ENCODE measurements at places on chromosomes 2 and 18. TPM values are rescaled to one million over a fixed set of nuclear protein-coding genes. Genes with fewer than 3 reads are reported as not detected.
A peak's percentile ranks its signal among the peaks of the same experiment; 100 is the strongest.

- DNase-seq, result no peak
Measured at GRCh38 chr2:118003396-118003824, 10.5 kb downstream of the CCDC93 start.

GRCh38 chr2:173649527-173650219, 295.0 kb downstream of the CDCA7 start:
- DNase-seq, result no peak

DNA sequence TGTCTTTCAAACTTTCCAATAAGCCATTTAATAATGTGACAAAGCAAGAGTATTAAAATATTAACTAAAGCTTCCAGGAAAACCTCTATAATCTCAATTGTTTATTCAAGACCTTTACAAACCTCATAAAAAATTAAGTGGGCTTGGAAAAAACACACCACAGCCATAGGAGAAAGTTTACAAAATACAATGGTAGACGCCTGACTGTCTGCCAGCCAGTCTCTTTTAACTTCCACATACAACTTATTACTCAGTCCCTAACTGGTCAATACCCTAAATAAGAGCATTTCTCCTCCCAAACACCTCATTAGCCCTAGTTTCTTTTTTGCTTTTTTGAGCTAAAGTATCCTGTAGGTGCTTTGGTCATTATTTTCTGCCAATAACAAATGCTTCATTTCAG, 247.4 kb upstream of the CYP26B1 start:
- no peak for DNase-seq

GRCh38 chr2:152534460-152535135, 182.7 kb downstream of the PRPF40A start:
- no peak for DNase-seq

DNA sequence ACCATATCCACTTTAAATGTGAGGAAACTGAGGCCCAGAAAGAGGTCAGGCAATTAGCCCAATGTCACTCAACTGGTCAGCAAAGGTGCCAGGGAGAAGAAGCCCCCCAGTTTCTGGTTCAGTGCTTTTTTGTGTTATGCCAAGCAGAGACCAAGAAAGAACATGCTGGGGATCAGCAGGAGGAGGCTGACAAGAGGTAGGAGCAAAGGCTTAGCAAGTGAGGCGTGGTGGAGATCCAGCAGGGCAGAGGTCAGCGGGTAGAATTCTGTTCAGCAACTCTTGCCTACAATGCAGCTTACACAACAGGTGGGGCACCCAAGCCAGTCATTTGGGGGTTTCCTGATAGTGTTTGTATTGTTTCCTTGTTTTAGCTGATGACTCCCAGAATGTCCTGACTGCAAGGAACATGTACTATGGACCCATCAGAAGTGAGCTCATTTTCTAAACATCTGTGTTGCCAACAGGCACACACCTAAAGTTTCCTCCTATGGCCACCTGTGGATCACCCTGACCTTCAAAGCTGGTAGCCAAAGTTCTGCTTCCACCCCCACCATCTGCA, 28.2 kb downstream of the LPIN2 start:
- no peak for DNase-seq

- no peak for DNase-seq
Measured at GRCh38 chr2:62471404-62471803, 34.6 kb downstream of the TMEM17 start.

DNA sequence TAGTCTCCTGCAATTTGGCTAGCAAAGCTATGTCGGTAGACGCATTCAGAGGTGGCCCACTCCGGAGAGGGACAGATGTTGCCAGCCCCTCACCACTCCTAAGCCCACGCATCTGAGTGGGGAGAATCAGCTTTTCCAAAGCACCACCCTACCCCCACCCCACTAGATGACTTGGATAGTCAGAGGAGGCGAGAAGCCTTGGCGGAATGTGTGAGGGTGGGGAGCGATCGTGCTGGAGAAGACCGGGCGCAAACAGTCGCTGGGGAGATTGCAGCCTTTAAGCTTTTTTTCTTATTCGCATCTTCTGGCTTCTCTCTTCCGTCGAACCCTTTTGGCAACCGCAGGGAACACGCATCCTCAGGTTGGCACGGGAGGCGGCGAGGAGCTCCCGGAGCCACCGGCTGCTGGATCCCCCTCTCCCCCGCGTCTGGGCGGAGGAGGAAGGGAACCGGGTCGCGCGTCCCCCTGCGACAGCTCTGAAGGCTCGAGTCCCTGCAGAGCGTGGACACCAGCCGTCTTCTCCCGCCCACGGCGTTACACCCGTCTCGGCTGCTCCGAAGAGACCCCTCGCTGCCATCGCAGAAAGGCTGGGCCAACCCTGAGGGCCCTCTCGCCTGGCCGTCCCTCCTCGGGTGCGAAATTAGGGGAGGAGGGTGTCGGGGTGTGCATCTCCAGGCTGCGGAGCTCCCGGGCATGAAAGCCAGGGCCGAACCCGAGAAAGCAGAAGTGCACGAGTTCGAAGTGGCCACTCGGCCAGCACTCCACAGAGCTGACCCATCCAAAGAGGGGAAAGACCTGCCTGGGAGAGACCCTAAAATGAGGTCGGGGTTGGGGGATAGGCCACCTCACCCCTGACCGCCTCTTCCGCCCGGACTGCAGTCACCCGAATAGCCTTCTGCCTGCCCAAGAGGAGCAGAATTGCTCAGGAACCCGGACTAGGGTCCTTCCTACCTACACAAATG, 12.2 kb downstream of the EVX2 start:
- no peak for DNase-seq

GRCh38 chr2:53964987-53965687, 5.7 kb downstream of the PSME4 start:
- DNase-seq, result no peak

GRCh38 chr2:241111440-241111805, 9.3 kb upstream of the MTERF4 start:
- no peak for DNase-seq

DNA sequence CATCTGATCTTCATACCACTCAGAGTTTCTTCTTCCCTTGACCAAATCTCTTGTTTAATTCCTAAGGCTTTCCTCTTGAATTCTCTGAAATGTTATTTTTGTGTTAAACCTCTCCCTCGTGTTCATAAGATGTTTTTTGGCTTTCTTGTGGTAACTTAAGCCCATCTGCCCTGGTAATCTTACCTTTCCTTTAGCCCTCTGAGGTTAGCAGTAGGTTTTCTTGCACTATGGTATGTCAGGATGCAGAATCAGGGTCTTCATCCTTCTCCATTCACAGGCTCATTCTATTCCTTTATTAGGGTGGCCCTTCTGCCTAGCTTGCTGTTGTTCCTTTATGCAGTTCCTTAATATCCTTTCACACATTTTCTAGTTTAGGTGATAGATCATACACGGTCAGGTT, 24.1 kb downstream of the GIGYF2 start:
- no peak for DNase-seq

GRCh38 chr2:186595219-186595618, 5.4 kb downstream of the ITGAV start:
- DNase-seq, result no peak

DNA sequence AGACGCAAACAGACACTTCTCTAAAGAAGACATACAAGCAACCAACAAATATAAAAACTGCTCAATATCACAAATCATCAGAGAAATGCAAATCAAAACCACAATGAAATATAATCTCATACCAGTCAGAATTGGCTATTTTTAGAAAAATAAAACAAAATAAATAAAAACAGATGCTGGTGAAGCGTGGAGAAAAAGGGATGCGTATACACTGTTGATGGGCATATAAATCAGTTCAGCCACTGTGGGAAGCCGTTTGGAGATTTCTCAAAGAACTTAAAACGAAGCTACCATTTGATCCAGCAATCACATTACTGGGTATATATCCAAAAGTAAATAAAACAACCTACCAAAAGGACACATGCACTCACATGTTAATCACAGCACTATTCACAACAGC, 206.2 kb downstream of the HNMT start:
- DNase-seq, result no peak

DNA sequence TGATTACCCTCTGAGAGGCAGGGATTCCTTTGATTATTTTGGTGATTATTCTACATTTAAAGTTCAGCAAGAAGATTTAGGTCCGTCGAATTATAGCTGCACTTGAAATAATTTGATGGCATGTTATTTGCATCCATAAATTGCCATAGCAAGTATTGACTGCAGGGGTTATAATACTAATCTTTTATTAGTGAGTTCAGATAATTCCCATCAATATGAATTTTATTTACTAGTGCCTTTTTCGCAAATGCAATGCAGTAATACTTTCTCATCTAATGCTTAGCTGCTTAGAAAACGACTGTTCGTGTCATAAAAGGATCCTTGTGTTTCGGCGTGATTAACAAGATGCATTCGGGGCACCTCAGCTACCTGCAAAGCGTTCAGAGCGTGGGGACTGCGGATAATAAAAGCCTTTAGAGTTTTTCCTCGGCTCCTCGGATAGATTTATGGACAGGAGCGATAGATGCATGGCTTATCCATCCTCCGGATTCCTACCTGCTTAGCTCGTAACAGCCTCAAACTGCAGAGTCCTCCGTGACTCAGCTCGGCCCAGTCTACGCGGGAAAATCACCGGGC, 2.5 kb upstream of the GBX2 start:
- DNase-seq, result no peak

DNA sequence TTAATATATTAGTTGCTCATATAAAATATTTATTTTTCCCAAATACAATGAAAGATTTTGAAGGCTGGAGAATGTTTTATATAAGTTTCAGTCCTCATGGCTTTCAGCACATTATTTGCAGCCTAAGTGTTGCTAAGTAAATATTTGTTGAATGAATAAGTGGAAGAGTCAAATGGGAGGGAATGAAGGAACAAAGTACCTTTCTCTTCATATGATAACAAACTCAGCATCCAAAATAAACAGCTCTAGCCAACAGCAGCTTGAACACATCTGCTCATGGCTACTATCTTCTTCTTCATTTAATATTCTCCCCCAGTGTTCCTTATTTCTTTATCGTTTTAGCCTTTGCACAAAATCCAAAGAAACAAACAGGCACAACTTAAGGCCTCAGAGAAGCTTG, 385.2 kb upstream of the PIK3C3 start:
- no peak for DNase-seq

DNA sequence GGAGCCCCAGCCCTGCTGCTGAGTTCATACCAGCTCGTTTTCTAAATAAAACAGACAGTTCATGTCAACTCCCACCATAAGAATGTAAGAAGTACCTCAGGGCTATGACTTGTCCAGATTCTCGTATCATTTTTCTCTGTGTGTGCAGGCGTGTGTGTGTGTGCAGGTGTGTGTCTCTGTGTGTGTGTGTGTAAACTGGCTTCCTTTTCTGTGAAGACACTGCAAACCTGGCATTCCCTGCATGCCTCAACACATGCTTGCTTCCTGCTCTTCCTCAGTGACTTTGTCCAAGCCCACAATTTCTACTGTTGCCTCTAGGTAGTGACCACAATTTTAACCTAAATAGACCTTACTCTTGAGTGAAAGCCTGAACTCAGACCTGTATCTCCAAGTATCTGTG, 879.0 kb downstream of the SLC4A3 start:
- no peak for DNase-seq

DNA sequence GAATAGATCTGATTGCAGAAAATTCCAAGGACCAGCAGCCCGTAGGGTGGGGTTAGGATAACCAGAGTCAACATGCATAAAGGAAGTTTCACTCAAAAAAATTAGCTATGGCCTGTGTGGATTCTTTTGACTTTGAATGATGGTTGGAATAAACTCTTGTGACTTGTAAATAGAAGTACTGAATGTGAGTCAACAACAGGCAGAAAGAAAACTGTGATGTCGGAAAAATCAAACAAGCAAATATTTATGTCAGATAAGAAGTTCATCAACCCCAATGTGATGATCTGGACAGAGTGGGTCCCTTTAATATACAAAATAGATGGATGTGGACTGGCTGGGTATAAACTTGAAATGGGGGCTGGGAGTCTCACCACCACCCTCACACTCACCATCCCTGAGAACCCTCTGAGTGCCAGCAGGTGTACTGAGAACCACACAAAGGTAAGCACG, 68.4 kb downstream of the TIMM21 start:
- no peak for DNase-seq

DNA sequence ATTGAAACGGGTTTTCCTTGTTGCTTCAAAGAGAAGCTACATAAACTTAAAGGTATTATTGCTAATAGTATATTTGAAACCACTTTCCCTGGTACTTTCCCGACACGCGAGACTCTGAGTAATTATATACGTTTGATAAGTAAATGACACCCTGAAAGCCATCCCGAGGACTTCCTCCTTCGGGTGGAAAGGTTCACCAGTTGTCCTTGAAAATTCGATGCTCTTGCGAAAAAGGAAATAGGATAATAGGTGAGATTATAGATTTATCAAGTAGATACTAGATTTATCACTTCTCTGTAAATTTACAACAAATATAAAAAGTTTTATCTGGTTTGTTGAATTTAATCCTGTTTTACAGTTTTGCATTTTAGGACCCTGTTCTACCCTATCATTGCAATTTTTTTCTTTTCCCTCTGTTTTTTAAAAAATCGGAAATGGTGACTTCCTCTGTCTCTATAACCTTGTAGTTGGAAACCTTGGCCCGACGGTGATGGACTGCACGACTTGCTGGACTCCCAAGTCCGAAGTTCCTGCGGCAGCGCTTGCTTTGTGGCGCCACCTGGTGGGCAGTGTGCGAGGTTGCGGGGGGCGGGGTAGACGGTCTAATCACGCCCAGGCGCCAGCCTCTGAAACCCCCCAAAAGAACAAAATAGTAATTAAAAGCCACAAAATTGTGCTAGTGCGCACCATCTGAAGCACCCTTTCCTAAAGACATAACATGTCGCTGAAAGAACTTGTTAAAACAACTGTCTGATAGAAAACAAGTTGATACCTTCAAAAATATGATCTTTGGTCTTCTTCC, 972 bp upstream of the DLX2 start:
- peak; percentile 91 for DNase-seq

DNA sequence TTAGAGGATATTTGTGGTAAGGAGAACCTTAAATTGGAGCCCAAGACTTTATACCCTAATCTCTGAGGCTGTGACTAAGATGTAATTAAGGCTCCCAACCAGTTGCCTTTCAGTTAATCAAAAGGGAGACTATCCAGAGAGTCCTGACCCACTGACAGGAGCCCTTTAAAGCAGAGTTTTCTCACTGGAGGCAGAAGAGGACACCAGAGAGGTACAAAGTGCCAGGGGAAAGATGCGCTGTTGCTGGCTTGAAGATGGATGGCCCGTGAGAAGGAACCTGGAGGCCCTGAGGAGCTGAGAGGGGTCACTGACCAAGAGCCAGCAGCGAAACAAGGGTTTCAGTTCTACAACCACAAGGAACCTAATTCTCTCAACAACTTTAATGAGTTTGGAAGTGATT, 137.3 kb downstream of the TMEM131 start:
- DNase-seq, result no peak

Gene CCDC148
- total RNA-seq, result 0.78 TPM

Gene ZSWIM2
- total RNA-seq, result not detected

Gene MBD5
- total RNA-seq, result 36.6 TPM

Gene DOK6
- 6.3 TPM for total RNA-seq

Gene COL4A3
- 5.5 TPM for total RNA-seq

Gene CHRNG
- total RNA-seq, result not detected

Gene KCNK3
- total RNA-seq, result 4.5 TPM

Gene PRSS56
- total RNA-seq, result 0.11 TPM

Gene GPAT2
- 6.1 TPM for total RNA-seq

All from Right ventricle myocardium inferior (tissue), 1 donor.